Cardiac ventricle fibroblast (primary cell): ENCODE measurements at places on chromosomes 7 and 10. TPM values are rescaled to one million over a fixed set of nuclear protein-coding genes. Genes with fewer than 3 reads are reported as not detected.

The CTAGE6 gene
- total RNA-seq = 0.05 TPM in 1 of 2 replicates, not detected in the other

The RNF133 gene
- total RNA-seq = 0.29 and 0.62 TPM in 2 replicates

The GHRHR gene
- total RNA-seq = not detected in 2 replicates

The TRIL gene
- total RNA-seq = 11.4 and 11.6 TPM in 2 replicates

The SH3PXD2A gene
- total RNA-seq = 26.0 and 27.3 TPM in 2 replicates

The ZEB1 gene
- total RNA-seq = 25.4 and 35.3 TPM in 2 replicates

The PPP1R3C gene
- 9.7 and 12.2 TPM in 2 replicates for total RNA-seq

The TAS2R3 gene
- 0.54 and 0.69 TPM in 2 replicates for total RNA-seq

The ASZ1 gene
- not detected in 2 replicates for total RNA-seq

The SRGN gene
- total RNA-seq = 245 and 294 TPM in 2 replicates

The TPST1 gene
- total RNA-seq = 36.4 and 38.8 TPM in 2 replicates

The HERPUD2 gene
- 19.1 and 22.6 TPM in 2 replicates for total RNA-seq

The LIPN gene
- total RNA-seq = not detected in 2 replicates

The CFAP43 gene
- total RNA-seq = 0.06 and 0.15 TPM in 2 replicates

The CYP17A1 gene
- not detected in 2 replicates for total RNA-seq
